ENCODE measurements at places on chromosomes 3 and 15.

GRCh38 chr15:30042556-30042955 lies 40.2 kb upstream of the GOLGA8J start:
- DNase-seq: no peak

DNA sequence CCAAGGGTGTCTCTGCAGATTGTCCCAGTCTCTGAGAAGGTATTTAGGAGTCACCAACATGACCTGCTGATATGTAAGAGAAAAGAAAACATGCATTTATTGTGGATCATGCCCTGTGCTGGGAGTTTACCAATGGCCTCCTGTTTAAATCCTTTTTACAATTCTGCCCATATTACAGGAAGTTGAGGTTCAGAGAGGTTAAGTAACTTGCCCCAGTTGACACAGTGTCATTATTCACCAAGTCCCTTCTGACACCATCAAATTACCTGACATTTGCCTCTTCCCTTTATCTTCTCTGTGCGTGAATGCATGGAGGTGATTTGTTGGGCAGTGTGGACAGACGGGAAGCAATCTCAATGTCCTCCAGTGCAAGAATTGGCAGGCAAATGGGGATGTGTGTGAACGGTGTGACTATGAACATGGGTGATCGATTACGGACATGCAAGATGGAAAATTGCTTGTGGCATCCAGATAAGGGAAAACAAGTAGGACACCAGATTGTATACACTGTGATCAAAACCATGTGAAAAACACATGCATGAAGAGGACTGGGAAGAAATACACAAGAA lies 27.3 kb downstream of the ZNF710 start:
- DNase-seq: no peak

- no peak for DNase-seq
Observed at GRCh38 chr3:176526225-176526624, 671.1 kb downstream of the TBL1XR1 start.

- no peak for DNase-seq
Observed at GRCh38 chr3:167885277-167885676, 149.8 kb downstream of the SERPINI1 start.

DNA sequence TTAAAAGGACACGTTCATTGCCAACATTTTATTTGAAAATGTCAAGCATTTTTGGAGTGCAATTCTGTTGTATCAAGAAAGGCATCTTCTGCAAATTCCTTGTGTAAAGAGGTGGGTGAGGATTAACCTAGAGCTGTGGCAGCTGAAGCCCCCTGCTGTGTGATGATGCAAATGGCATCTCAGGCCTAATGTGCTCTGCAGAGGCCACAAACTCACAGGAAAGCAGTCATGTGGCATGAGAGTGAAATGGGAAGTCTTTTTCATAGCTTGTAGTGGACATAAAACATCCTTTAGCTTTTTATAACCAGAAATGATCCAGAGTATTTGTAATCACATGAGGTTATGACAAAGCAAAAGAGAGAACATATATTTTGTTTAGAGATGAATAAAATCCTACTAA lies 6.4 kb downstream of the CADM2 start:
- no peak for DNase-seq

DNA sequence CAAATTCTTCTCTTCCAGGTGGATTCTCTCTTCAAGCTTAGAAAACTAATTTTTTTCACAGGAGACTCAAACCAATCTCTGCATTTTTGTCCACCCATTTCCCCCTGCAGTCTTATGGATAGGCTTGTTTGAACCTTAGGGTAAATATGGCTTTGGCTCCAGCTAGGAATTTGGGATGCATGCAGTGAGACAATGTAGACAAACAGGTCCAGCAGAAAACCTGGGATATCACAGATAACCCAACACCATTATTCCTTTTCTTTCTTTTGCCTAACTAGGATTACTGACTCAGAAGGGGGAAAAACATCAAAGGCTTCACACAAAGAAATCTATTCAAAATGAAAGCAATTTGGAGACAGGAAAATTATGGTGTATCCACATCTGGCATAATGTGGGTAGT lies 11.2 kb upstream of the SEMA5B start:
- DNase-seq: no peak

GRCh38 chr3:73580343-73580742 lies 44.4 kb downstream of the PDZRN3 start:
- DNase-seq: no peak

- DNase-seq: no peak
Observed at GRCh38 chr15:89652666-89653065, 2.6 kb downstream of the KIF7 start.

- DNase-seq: no peak
Observed at GRCh38 chr3:4722103-4722502, 229.0 kb downstream of the ITPR1 start.

DNA sequence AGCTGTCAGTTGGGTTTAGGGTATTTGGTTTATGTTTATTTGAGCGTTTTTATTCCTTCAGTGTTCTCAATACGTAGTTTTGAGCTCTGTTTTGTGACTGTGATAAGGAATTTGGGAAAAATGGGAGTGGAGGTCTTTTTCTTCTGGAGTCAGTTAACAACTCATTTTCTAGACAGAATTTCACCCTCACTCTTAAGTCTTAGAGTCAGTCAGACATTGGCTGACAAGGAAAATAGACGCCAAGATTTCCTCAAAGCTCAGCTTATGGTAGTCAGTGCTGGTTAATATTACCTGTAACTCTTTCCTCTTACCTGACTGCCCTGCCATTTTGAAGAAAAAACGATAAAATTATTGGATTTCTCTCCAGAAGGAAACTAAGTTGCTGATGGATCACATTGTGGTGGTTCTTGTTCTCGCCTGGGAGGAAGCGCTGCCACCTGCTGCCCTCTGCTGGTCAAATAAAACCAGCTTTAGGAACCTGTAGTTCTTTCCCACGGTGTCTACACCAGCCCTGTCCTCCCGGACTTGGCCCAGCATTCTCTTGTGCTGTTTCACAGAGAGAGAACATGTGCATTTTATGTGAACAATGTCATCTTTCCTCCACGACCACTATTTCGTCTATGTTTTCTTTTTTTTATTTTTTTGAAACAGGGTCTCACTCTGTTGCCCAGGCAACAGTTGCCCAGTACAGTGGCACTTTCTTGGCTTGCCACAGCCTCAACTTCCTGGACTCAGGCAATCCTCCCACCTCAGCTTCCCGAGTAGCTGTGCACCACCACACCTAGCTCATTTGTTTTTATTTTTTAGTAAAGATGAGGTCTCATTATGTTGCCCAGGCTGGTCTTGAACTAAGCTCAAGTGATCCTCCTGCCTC lies 41.4 kb upstream of the UMPS start:
- DNase-seq: peak; percentile 71

- no peak for DNase-seq
Observed at GRCh38 chr3:20141851-20142250, 44.2 kb downstream of the SGO1 start.

- no peak for DNase-seq
Observed at GRCh38 chr15:85120351-85121113, 138.9 kb downstream of the PDE8A start.

DNA sequence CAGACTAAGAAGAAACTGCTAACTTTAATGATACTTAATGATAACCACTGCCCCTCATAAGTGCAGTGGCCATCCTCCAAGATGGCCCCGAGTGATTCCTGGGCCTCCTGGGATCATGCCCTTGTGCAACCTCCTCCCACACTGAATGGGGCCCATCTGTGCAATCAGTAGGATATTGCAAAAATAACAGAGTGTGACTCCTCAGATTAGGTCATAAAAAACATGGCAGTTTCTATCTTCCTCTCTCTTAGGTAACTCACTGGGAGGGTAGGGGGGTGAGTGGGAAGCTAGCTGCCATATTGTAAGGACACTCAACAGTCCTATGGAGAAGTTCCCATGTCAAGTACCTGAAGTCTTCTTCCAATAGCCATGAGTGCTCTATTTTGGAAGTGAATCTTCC lies 173.0 kb downstream of the SHQ1 start:
- no peak for DNase-seq

- no peak for DNase-seq
Observed at GRCh38 chr15:75431270-75431669, 20.2 kb downstream of the SIN3A start.

DNA sequence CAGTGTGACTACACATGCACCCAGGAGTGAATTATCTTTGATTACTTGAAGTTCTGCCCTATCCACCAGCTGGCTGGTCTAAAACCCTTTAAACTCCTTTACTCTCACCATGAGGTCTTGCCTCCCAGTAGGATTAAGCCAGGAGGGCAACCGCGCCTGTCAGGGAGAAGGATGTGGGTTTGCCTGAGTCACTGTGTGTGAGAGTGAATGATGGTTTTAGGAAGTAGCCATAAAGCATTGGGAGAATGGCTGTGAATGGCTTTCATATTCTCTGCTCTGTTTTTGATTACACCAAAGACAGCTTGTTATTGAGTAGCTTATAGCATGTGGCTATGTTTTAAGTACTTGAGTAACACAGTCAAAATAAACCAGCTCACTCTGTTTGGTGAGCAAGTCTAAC lies 637.7 kb upstream of the TBL1XR1 start:
- no peak for DNase-seq
